ENCODE measurements at places on chromosomes 3 and 15.

DNA sequence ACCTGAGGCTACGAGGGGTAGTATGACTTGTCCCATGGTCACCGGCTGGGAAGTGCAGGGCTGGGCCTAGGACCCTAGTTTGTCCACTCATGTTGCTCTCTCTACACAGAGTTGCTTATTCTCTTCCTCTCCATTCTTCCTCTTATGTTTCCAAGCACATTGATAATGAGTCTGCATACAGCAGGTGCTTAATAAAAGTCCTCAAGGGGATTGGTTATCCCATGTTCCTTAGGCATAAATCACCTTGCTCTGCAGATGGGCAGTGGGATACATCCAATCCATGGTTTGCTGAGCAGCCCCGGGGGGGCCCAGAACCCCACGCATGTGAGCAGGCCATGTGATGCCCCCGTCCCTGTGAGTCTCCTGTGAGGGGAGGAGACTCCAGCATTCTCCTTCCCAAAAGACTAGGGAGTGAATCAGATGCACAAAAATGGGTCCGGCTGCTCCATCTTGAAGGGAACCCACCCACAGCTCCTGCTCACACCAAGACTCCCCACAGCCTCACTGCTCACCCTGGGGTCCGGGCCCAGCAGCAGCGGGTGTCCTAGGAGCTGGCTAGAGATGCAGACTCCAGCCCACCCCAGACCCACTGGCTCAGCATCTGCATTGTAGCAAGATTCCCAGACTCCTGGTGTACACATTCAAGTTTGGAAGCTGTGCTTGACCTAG, 139.9 kb downstream of the NUP210 start:
- no peak for DNase-seq

- no peak for DNase-seq
These were observed 21.2 kb downstream of the IGSF10 start for GRCh38 chr3:151439652-151440125.

DNA sequence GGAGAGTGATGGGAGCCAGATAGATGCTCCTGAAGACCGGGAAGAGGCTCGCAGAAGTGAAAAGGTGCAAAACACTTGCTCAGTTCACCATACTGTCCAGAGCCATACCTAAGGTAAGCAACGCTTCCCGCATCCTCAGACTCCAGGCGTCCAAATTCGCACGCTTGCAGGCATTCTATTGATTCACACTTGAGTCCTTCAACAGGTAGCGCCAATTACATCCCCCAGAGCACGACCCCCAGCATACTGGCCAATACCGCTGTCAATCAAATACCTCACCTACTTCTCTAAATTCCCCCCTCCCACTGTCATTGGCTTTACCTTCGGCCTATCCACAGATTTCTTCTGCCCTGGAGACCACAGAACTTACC, 361 bp upstream of the STXBP5L start:
- no peak for DNase-seq

GRCh38 chr15:75008221-75008625, 12.9 kb downstream of the SCAMP5 start:
- no peak for DNase-seq

GRCh38 chr15:73354241-73354640, 14.5 kb downstream of the HCN4 start:
- DNase-seq = no peak

DNA sequence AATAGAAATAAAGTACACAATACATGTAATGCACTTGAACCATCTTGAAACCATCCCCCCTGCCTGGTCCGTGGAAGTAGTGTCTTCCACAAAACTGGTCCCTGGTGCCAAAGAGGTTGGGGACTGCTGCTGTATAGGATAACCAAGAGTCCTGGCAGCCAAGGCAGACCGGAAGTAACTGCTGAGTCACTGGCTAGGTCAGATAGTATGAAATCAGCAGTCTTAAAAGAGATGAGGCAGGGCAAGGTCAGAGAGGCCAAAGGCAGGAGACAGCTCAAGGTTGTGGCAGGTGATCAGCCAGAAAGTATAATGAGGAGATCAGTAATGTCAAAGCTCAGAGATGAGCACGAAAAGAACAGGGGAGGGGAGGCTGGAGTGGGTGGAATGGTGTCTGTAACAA, 60.2 kb downstream of the MAP3K13 start:
- DNase-seq = no peak

- no peak for DNase-seq
These were observed 157.9 kb downstream of the CHL1 start for GRCh38 chr3:354432-354831.

GRCh38 chr3:188647237-188647636, 493.3 kb downstream of the LPP start:
- no peak for DNase-seq

- DNase-seq = no peak
These were observed 616.4 kb upstream of the CBLB start for GRCh38 chr3:106485217-106485616.

DNA sequence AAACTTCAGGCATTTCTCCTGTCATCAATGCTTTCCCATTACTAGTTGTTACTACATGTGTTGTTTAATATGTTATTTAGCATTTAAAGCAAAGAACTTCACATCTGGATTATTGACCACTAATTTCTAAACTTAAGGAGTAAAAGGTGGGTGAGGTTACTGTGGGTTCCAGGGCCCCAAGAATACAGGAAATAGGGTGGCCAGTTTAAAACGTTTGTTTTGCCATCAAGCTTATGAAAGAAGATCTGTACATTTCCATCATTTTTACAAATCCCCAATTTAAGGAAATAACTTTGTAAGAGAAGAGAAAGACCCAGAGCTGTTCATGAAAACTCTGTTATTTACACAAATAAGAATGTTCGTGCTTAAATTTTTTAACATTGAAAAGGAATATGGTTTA, 54.5 kb upstream of the ACKR4 start:
- no peak for DNase-seq

GRCh38 chr3:111476701-111477100, 65.3 kb upstream of the CD96 start:
- DNase-seq = no peak

DNA sequence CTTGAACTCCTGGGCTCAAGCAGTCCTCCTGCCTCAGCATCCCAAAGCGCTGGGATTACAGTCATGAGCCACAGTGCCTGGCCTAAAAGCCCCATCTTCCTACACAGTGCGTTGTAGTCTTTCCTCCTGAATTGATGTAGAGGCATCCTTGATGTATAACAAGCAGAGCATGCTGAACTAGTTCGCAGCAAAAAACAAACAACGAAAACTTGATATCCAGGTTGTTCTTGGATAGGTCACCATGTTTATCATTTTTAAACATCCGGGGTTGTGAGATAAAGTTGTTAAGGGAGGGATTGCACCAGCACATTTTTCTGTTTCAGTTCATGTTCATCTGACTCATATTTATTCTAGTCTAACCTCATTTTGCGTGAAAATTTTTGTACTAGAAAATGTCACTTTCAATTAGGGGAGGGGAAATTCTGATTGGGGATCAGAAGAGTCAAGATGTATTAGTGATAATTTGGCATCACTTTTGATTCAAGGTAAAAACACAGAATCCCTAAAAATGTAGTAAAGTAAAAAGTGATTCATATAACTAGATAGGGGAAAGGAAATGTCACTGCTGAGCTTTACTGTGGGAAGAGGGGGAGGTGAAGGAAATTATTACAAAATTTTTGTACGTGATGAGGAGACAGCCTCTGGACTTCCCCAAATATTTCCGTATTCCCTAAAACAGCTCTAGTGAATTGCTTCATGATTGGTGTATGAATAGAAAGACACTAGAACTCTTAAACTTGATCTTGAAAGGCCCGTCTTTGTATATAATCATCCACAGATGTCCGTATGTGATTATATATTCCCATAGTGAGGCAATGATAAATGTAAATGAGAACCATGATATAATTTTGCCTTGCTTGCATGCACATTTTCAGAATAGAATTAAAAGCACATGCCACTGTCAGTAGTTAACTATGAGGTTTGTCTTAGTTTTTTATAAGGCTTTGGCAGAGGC, 22.9 kb downstream of the RAB8B start:
- no peak for DNase-seq

- no peak for DNase-seq
These were observed 383.1 kb downstream of the NAALADL2 start for GRCh38 chr3:175242243-175242642.

- DNase-seq = no peak
These were observed 7.1 kb upstream of the LIPC start for GRCh38 chr15:58424722-58425121.

DNA sequence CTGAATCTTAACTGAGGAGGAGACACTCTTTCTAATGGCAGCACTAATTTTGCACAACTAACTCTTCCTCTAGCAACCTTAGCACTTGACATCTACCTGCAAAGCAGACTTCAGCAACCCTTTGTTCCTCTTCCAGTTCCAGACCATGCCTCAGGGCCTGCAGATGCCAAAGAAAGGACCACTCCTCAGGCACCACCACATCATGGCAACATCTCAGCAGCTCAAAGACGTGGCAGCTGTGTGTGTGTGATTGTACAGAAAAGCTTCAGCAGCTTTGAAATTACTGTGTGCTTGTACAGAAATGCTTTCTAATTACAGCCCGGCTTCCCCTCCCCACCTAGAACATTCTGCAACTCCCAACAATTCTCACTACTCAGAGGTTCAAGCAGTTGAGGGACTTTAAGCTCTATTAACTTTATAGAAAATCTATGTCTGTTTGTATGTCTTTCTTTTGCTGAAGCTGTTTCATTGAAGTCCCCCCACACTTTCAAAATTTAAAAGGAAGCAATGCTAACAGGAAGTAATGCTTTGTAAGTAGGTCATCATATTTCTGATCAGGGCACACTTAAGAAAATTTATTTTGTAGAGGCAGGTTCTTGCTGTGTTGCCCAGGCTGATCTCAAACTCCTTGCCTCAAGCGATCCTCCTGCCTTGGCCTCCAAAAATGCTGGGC, 115.2 kb downstream of the CD47 start:
- no peak for DNase-seq

GRCh38 chr3:190281308-190282051, 40.8 kb downstream of the CLDN1 start:
- no peak for DNase-seq

GRCh38 chr3:53457068-53457467, 37.3 kb upstream of the CACNA1D start:
- no peak for DNase-seq

DNA sequence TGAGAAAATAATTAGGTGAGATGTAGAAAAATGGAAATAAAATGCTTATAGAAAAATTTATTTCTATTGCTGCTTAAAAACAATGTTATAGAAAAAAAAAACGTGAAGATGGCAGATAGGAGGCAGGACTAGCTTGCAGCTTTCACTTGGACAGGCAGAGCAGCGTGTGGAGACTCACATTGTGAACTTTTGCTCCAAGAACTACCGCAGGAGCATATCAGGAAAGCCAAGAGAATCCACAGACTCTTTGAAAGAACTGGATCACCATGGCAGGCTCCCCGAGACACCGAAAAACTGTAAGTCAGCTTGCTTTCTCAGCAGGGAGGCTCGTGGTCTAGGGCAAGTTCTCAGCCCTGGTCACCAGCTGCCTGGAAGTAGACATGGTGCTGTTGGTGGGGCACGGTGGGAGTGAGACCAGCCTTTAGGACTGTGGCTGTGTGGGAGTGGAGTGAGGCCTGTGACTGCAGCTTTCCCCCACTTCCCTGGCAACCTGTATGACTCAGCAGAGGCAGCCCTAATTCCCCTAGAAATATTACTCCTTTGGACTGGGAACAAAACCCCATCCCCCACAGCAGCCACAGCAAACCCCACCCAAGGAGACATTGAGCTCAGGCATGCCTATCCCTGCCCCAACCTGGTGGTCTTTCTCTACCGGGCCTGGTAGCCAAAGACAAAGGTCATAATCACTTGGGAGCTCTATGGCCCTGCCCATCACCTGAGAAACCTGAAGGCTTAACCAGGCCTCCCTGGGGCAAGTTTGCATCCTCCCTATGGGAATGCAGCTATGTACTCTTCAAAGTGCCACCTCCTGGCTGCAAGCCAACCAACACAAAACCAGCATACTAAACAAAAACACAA, 22.8 kb downstream of the STRIT1 start:
- DNase-seq = no peak

DNA sequence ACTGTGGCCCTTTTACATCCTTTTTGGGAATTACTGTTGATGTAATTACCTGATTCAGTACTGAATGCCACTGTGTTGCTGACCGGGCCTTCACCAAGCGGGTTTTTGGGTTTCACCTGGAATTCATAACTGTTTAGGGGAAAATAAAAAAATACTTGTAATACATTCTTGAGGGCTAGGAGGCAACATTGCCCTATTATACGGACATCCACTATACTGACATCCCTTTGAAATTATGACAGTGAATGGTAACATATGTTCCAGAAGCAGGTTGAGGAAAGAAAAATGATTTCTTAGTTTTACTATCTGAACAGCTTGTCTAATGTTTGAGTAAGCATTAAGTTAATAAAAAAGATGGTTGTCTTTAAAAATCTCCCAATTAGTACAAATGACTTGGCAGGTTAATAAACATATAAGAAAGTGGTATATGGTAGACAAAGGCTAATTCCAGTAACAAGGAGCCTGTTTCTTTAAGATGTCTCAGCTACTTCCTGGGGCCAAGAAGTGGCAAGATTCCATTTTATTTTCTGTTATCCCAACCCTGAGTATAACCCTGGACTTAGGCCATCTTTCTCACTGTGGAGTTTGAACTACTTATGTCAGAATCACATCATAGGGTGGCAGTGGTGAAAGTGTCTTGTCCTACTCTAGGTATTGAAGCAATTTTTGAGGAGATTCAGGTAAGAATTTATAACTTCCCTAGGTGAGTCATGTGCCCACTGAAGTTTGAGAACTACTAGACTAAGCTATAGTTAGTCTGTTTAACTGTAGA, 45.5 kb downstream of the TFG start:
- no peak for DNase-seq

DNA sequence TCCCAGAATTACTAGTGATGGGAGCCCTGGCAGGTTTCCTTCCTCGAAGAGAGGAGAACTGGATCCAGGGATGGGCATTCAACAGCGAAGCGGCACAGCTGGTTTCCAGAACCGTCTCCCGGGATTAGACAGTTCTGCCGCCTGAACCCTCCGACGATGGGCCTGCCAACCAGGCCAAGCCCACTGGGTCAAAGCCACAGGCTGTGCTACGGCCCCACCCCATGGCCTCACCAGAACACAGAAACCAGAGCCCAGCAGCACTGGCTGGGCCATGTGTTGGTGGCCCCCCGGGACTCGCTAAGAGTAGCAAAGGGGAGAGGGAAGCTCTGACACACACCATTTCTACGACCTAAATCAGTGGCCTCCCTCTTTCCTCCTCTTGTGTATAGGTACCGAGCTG, 2.2 kb downstream of the C15orf62 start:
- no peak for DNase-seq

GRCh38 chr3:53850895-53851294, 4.5 kb downstream of the IL17RB start:
- no peak for DNase-seq

GRCh38 chr3:45112939-45113338, 33.2 kb downstream of the CDCP1 start:
- no peak for DNase-seq

DNA sequence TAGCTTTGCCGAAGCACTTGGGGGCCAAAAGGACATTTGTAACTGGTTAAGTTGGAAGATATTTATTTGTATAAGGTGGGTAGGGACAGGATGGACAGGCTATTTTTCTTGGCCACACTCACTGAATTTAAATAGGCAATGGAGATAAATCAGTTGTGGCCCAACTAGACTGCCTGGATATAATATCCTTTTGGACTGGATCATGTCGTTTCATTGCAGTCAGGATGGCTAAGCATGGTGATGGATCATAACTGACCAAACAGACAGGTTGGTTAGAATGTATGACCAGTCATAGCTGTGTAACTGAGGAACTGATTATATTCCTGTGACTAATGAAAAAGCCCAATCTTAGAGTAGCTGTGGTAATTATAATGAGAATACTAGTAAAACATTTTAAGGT, 284.0 kb downstream of the LPP start:
- no peak for DNase-seq
